Activated naive CD4-positive, alpha-beta T cell treated with anti-CD3 and anti-CD28 coated beads, Interleukin-2, amount 50 U/mL, for 16 hours (primary cell): ENCODE measurements at places on chromosomes 6 and 20.

- DNase-seq, result no peak
These were observed 51.9 kb upstream of the MRPS10 start for GRCh38 chr6:42269553-42269952.

DNA sequence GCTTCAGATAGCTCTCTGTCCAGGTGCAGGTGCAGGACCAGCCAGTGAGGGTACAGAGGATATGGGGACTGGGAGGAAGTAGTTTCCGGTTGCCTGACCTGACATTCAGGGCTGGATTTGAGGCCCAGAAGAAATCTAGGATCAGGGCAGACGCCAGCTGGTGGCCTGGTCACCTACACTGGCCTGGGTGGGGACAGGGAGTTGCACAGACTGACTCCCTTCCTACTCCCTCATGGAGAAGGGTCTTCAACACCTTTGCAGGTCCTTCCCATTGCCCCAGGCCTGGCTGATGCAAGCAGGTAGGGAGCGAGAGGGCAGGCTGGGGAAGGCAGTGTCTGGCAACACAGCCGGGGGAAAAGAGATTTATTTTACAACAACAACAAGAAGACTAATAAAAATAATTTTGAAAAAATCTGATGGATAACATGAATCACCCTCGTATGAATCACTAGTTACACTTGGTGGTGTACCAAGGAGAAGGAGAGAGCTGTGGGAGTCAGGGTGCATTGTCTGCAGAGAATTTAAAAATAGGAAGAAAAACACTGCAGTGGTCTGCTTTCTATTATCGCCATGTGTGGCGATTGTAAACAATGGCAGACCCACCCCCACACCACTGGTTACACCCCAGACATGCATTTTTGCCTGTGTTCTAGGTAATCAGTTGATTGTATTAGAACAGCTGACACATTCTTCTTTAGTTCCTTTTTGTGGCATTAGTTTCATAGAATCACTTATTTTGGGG, 62.3 kb upstream of the SNX9 start:
- DNase-seq, result peak; percentile 45

DNA sequence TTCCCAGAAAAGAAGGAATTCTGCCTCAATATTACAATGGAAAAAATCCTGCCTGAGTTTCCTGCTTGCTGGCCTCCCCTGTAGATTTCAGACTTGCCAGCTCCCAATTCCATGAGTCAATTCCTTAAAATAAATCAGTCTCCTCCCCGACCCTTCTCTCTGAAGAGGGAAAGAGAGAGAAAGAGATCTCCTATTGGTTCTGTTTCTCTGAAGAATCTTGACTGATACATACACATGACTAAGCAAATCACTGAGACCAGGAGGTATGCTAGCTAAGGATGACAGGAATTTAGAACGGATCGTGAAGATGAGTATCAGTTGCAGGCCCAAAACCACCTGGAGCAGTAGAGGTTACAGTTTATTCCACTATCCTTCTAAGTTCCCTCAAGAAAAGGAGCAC, 11.3 kb upstream of the RBM24 start:
- no peak for DNase-seq

DNA sequence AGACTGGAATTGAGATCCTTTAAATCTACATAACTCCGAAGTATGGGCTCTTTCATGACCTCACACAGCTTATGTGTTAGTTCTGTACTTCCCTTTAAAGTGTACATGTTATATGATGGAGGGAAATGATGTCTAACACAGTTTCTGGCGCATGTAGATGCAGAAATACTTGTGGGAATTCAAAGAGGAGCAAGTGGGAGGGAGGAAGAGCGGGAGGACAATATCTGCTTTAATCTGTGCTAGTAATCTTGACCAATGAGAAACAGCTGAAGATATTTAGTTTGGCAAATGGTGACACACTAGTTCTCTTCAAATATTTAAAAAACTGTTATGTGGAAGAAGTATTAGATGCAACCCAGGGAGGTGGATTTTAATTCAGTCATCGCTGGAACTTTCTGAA, 62.9 kb upstream of the PLEKHG1 start:
- DNase-seq, result no peak

GRCh38 chr6:169850154-169850553, 98.7 kb downstream of the ERMARD start:
- DNase-seq, result no peak

- no peak for DNase-seq
These were observed 186.0 kb upstream of the POU3F2 start for GRCh38 chr6:98648211-98648914.

DNA sequence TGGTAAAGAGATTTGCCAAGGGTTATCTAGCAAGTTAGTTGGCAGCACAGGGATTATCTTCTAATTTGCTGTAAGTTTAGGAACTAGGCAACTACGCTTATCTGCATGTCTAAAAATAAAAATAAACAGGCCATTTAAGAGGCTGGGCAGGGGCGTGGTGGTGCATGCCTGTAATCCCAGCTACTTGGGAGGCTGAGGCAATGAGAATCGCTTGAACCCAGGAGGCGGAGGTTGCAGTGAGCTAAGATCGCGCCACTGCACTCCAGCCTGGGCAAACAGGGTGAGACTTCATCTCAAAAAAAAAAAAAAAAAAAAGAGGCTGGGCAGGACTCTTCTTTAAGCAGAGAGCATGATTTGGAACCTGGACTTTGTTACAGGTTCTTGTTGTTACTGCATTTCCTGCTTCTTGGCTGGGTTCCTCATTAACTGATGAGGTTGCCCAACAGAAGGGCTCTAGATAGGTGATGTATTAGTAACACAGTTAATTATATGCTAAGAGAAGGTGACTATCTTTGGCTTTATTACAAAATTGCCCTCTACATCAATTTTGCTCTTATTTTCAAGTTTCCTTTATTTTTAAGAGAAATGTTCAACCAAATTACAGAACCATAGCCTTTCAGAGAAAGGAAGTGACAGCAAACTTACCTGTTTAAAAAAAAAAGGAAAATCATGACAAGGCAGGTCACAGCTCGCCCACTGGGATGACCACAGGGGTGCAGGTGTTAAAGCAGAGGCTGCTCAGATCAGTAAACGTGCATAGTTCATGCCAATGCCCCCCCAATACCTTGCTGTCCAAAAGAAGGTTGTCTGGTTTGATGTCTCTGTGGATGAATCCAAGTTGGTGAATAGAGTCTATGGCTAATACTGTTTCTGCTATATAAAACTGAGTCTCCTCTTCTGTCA, 32.5 kb downstream of the STK38 start:
- no peak for DNase-seq

DNA sequence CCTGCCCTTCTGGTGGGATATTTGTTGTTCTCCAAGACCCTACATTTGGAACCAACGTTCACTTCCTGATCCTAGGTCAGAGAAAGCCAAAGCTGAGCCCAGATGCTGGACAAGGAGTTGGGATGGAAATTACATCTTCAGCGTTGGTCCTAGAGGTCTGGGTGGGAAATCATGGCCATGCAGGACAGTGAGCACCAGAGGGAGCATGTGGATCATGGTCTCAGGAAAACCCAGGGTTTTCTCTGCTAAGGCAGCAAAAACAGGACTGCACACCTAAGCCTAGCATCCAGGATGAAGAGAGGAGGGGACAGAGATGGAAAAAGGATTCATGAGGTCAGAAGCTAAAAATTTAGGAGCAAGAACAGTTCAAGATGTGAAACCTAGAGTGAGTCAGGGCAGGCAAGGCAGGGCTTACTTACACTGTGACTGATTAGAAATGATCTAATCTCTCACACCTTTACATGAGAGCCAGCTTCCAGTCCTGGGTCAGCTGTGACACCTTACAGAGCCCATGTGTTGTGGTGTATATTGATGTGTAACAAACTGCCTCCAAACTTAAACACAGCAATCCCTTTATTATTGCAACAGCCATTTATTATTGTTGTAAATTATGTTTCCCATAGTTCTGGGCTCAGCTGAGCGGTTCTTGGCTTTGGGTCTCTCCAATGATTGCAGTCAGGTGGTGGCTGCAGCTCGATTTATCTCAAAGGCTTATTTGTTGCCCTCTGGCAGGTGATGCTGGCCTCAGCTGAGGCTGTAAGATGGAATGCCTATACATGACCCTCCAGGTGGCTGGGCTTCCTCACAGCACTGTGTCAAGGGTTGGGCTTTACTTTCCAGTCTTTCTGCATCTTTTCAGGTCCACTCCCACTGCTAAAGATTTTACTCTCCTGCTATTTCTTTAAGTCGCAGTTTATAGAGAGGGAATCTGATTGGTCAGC, 6.5 kb downstream of the C20orf202 start:
- no peak for DNase-seq

- no peak for DNase-seq
These were observed 45.9 kb downstream of the SSR1 start for GRCh38 chr6:7267071-7267465.
